Trophoblast cell (in vitro differentiated cells and primary cell): ENCODE measurements at places on chromosomes 13 and 19.

DNA sequence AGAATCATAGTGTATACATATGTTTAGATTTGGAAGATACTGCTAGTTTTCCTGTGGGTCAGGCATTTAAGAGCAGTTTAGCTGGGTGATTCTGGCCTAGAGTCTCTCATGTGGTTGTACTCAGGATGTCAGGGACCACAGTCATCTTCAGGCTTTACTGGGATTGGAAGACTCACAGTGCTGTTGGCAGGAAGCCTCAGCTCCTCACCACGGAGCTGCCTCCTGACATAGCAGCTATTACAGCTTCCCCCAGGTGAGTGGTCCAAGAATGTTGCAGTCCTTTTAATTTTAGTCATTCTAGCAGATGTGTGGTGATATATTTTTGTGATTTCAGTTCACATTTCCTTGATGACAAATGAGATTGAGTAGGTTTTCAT is 16.9 kb upstream of the GPR18 start:
- DNase-seq, result no peak

DNA sequence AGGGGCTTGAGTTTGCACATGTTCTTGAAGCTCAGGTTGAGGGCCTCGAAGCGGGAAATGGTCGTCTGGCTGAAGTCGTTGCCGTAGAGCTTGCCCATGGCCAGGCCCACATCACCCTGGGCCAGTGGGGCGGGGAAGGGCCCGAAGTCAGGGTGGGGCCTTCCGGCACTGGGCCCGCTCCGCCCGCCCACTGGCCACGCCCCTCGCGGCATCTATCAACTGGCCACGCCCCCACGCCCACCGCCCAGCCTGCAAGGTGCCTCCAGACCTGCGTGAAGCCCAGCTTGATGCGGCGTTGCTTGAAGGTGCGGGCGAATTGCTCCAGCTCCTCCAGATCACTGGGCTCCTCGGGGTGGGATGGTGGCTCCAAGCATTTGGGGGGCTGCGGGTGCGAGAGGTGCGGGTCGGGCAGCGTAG is 19.9 kb downstream of the ZNF574 start:
- DNase-seq, result no peak

GRCh38 chr13:51862957-51863356 is 1.2 kb downstream of the CCDC70 start:
- DNase-seq, result no peak

- peak; percentile 45 for DNase-seq
Observed at GRCh38 chr13:30829145-30829832, 76.8 kb upstream of the MEDAG start.

- DNase-seq, result no peak
Observed at GRCh38 chr13:62626771-62627170, 1211.1 kb upstream of the PCDH20 start.

DNA sequence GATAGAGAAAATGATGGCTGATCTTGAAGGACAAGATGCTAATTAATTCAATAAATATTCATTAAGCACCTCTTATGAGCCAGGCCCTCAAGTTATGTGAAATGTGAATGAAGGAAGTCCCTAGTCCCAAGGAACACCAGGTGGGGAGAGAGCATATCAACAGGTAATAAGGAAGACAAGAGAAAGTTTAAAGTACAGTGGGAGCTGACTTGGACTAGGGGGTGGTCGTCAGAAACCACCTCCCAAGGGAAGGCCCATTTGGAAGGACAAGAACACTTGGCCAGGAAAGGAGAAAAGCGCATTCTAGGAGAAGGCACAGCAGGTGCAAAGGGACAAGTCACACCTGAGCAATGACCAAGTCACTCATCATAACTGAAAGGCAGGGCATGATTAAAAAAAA is 72.7 kb downstream of the DOCK9 start:
- no peak for DNase-seq

GRCh38 chr13:45472171-45472705 is 7.5 kb downstream of the COG3 start:
- no peak for DNase-seq

DNA sequence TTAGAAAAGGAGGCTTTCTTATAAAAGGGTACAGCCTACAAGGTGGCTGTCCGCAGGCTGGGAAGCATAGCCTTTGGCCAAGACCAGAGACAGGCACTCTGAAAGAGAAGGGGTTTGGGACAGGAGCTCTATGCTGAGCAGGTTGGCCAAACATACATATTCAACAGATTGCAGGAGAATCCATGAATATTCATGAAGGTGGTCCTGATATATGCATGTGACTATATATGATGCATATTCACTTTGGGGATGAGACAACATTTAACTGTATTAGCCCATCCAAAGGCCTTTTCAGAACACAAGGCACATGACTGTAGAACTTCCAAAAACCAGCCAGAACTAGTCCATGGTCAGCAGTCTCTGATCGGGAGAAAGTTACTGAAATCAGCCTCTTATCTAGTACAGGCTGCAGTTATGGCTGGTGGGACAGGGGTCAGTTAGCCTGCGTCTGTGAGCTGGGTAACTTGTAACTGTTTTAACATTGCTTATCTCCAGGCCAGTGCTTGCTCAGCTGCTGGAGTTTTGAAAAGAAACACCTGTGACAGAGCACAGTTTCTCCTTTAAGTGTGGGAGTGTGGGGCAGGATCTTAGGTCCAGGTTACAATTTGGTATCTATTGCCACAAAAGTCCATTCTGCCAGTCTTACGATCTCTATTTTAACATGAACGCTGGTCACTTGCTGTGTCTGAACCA is 924.2 kb downstream of the UQCRFS1 start:
- DNase-seq, result no peak

DNA sequence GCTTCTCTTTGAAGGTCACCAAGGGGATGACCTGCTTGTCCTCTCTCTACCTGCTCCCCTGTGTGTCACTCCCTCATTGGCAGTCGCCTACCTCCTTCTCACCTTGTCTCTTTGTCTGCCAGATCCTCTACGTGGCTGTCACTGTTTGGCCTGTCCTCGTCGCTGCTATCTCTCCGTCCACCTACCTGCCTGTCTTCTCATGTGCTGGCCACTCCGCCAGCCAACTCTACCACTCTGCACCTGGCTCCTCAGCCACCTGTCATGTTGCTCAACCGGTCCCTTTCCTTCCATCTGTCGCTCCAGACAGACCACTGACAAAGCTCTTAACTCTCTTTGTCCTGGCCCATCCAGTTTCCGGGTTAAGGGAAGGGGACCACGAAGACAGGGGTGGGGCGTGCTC is at the start of gene KLK12:
KLK12 (minus strand) TSS at position 299 of the 400 bp plus-strand sequence. CDS start 381 bp downstream, outside the sequence.
- no peak for DNase-seq

- peak; percentile 97 for DNase-seq
Observed at GRCh38 chr19:49151267-49152118, 3.7 kb downstream of the HRC start.

DNA sequence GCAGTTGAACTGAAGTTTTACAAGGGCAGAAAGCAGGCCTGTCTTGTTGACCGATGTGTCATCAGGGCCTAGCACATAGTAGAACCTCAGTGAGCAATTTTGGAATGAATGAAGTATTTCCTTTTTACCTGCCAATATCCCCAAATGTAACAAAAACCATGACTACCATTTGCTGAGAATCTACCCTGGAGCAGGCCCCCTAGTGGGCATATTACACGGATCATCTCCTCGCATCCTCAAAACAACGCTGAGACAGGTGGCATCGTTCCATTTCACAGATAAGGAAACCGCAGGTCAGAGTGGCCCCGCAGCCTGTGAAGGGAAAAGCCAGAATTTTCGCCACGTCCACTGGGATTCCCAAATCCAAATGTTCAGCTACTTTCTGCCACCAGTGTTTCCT is 77.9 kb downstream of the CACNA1A start:
- DNase-seq, result peak; percentile 21

GRCh38 chr19:48511800-48512503 is at the start of gene LMTK3:
Gene LMTK3 (minus strand): TSS chr19:48511835. CDS start chr19:48511576, 259 bp downstream.
- DNase-seq, result no peak

DNA sequence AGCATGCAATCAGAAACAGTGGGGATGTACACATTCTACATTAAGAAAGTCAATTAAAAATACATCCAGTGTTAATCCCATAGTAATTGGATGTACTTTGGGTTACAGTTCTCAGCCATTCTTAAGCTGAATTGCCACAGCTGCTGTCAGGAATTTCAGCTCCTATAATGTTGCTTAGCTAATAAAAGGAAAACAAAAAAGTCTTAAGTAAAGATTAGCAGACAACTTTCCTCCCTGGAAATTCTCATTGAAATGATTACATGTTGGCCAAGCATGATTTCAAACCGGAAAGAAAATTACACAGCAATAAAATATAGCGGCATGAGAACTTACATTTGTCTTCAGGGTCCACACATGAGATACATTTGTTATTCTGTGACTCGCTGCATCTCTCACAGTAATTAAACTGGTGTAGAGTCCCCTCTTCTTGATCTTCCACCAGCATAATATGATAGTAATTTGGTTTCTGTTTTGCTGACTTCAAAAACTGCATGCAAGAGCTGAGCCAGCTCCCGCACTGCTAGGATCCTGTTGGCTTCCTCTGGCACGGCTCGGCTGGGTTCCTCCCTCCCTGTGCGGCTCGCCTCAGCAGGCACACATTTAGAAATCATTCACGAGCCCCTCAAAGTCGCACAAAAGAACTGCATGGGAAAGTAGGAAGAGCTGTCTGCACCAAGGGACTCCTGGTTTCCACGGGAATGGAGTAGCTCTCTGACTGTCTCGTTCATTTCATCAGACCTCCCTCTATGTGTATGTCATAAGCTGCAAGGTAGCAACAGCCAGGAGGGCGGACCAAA is at the start of gene HTR2A:
HTR2A (minus strand) TSS at position 713 of the 797 bp plus-strand sequence. CDS start 1,147 bp downstream, outside the sequence.
- DNase-seq, result no peak

GRCh38 chr13:51815848-51816247 is 11.9 kb upstream of the DHRS12 start:
- DNase-seq, result no peak
